Suppressor macrophage treated with lipopolysaccharide for 4 hours (primary cell): ENCODE measurements at places on chromosomes 2 and 18.

- no peak for DNase-seq
Measured at GRCh38 chr2:168278424-168278888, 31.1 kb upstream of the STK39 start.

DNA sequence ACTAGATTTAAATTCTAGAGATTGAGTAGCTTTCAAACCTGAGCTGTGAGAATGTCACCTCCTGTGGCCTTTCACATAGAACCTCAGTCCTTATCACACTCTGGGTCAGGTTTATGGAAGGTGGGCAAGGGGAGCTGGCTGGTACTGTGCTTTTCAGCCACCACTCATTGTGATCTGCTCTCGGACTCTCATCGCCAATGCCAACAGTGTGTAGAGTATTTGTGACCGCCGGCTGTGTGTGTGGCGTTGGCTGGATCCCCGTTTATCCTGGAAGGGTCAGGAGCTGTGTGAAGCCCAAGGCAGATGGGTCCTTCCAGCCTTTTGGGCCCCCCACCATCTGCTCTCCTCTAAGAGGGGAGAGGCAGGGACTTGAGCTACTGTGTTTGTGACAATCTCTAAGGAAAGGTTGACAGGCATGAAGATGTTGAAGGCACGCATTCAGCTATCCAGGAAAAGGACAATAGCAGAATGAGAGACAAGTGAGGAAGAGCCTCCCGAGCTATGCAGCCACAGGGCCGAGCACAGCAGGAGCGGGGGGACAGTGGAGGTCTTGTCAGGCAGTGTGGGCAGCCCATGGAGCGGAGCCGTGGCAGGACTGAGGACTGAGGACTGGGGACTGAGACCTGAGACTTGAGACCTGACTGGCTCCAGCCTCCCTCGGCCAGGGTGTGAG is 107.1 kb upstream of the TPO start:
- no peak for DNase-seq

- no peak for DNase-seq
Measured at GRCh38 chr2:238888781-238889180, 40.9 kb downstream of the TWIST2 start.

GRCh38 chr2:75523313-75524275 is 37.1 kb downstream of the EVA1A start:
- DNase-seq: no peak

GRCh38 chr2:105007367-105007766 is 30.5 kb upstream of the MRPS9 start:
- DNase-seq: no peak

- peak; percentile 61 for DNase-seq
Measured at GRCh38 chr2:42113452-42113851, 55.7 kb upstream of the EML4 start.

GRCh38 chr2:60478660-60479059 is 74.8 kb downstream of the BCL11A start:
- no peak for DNase-seq

- peak; percentile 41 for DNase-seq
Measured at GRCh38 chr2:166361351-166362153, 14.2 kb downstream of the SCN9A start.

DNA sequence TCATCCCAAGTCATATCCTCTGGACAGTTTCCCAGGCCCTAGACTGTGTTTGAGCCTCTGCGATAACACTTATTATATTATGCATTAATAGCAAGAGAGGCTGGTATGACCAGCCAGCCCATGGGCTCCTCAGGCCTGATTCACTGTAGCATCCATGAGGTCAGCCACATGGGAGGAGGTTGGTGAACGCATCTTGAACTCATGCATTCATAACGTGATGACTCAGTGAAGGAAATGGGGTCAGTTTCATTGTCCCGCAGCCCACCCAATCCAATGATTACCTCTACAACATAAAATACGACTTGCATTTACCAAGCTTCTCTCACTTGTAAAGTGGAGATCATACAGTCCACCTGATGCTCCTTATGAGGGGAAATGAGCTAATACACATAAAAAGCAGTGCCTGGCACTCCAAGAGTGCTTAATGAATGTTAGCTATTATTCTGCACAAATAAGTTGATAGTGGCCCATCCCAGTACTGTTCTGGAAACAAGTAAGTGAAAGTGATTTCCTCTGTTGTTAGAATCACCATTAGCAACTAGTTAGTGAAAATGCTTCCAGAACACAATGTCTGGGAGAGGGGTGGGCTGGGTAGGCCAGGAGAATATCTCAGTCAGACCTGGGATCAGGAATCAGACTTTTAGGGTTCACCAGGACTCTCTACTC is 46.1 kb upstream of the CELF4 start:
- DNase-seq: no peak

DNA sequence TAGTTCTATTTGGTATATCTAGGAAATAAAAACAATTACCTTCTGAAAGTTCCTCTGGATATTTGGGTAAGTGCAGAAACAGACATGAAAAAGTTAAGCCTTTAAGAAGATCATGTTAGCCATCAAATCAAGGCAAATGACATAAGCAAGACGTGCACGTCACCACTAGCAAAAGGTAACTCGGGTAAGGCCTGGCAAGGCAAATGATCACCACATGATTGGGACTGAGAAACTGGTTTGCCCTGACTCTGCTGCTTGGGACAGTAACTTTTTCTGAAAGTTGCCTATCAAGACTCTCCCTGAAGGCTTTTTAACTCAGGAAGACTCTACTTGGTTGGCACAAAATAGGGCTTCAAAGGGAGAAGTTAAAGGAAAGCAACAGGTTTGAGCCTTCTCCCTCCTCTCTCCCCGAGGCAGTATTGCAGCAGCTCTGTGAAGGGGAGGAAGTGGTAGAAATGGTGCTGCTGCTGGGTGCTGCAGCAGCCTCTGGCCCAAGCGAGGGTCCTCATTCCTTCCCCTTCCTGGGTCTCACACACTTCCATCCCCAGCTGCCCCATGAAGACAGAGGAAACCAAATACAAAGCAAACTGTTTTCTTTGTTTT is 17.1 kb upstream of the TMEM237 start:
- DNase-seq: no peak

DNA sequence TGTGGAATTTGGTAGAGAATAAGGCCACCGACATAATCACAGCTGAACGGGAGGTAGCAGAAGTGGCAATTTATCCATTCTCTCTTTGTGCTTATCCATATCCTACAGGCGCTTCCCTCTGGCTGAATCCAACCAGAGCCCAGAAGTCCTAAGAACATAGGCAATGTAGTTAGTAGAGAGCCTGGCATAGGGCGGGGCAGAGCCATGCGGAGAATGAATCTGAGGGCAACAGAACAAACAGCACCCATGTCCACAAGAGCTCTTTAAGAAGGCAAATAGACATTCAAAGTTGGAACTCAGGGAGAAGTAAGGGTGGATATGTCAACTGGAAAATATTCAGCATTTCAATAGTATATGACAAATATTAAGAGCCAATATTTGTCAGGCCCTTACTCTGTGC is 305.9 kb upstream of the VWC2L start:
- DNase-seq: no peak

GRCh38 chr18:61896757-61897156 is 4.0 kb upstream of the RNF152 start:
- no peak for DNase-seq

DNA sequence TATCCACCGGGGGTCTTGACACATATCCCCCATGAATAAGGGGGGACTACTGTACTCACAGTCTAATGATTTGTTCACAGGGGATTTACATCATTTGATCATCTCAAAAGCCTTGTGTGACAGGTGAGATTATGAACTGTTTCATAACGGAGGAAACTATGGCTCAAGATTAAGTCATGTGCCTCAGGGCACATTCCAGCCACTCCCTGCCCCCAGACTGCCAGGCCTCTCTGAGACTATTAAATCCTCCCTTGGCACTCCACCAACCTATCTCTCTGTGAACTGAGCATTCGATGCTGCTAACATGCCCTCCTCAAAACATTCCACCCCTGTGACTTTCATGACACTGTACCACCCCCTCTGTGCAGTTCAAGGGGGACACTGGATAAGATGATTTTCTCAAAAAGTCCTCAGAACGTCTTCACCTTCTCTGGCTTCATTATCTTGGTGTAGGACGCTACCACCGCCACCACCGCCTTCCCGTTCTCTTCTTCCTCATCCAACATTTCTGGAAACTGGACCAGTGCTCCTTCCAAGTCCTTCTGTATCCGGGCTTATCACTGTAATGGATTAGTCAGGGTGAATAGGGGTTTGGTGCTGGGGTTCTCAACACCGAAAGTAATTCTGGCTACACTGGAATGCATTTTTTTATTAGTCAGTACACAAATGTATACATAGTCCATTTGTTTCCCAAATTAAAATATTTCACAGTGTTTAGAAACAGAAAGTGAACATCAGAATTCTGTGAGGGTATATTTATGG is 169.6 kb downstream of the KCNS3 start:
- DNase-seq: no peak

DNA sequence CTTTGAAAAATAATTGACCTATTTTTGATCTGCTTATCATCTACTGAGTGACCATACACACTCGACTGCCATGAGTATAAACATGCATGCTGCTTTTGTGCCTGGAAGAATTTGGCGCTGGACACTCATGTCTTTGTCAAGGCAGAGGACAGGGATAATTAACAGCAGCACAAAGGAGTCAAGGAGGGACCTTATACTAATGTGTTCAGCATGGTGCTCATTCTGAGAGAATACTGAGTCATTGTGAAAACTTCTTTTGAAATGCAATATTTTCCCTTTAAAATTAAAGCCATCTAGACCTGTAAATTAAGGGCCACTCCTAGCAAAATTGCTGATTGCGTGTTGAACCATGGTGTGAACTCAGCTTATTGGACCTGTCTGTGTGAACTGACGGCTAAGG is 116.3 kb downstream of the ZNF532 start:
- no peak for DNase-seq

- DNase-seq: no peak
Measured at GRCh38 chr2:40592218-40592617, 140.3 kb upstream of the SLC8A1 start.

- DNase-seq: no peak
Measured at GRCh38 chr18:70423988-70424387, 135.1 kb downstream of the SOCS6 start.

DNA sequence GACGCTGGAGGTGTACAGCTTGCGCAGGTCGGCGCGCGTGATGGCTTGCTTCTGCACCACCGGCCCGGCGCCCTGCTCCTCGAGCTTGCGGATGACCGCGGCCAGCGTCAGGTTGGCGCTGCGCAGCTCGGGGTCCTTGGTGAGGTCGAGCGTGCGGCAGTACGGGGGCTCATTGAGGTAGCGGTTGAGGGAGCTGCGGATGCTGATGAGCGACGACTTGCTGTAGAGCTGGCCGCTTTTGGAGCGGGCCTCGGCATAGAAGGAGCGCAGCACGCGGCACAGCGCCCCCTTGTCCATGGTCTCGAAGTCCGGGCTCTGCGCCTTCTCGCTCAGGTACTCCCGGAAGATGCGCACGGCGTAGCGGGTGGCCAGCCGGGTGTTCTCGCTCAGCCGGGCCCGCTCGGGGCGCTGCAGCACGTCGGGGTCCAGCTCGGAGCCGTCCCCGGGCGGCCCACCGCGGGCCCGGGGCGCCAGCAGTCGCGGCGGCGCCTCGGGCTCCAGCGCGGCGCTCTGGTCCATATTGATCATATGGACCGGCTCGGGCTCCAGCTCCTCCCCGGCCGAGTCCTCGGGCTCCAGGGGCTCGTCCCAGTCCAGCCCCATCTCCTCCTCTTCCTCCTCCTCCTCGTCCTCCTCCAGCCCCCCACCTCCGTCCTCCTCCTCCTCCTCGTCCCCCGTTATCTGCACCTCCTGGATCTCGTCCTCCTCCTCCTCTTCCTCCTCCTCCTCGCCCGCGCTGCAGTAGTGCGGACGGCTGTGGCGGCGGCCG is 523 bp downstream of the KCTD1 start:
- DNase-seq: peak; percentile 51

GRCh38 chr2:205776139-205776538 is 93.8 kb downstream of the NRP2 start:
- peak; percentile 60 for DNase-seq

GRCh38 chr2:134869946-134870736 is 31.7 kb downstream of the ACMSD start:
- DNase-seq: no peak

- DNase-seq: no peak
Measured at GRCh38 chr2:216064014-216064630, 17.5 kb downstream of the PECR start.

- DNase-seq: no peak
Measured at GRCh38 chr2:111231532-111232252, 111.0 kb downstream of the BCL2L11 start.

DNA sequence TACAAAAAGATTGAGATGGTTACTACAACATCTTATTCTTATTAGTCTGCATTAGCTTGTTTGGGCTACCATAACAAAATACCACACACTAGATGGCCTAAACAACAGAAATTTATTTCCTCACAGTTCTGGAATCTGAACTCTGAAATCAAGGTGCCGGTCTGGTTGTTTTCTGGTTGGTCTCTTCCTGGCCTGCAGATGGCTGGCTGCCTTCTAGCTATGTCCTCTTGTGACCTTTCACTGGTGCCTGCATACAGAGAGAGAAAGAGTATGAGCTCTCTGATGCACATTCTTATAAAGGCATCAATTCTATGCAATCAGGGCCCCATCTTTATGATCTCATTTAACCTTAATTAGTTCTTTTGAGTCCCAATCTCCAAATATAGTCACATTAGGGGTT is 696.5 kb downstream of the TDRD15 start:
- no peak for DNase-seq

DNA sequence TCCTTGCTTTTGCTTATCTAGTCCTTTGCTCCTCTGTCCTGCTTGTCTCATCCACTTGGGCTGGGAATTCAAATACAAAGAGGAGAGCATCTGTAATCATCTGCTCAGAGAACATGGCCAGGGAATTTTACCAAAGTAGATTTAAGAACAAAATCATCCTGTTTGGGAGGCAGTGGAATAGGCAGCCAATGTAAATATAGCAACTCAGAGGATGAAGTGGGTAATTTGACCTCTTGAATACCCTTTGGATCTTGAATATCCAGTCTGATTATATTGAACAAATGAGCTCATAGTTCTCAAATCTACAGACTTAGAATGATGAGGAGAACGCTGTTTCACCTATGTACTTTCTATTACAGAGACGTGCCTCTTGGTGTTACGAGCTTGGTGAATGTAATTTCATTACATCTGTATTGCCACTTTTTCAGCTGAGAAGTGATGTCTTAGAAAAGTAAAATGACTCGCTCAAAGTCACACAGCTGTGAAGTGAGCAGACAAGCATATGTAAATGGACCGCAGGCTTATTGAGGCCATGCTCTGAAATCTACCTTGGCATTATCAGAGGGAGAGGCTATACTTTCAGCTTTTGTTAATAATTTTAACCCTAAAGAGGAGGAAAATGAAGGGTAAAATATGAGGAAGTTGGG is 266.3 kb downstream of the MTX2 start:
- DNase-seq: no peak

GRCh38 chr2:238418999-238419546 is 7.7 kb upstream of the ASB1 start:
- DNase-seq: no peak

GRCh38 chr2:53784436-53784835 is 2.3 kb downstream of the ASB3 start:
- no peak for DNase-seq

DNA sequence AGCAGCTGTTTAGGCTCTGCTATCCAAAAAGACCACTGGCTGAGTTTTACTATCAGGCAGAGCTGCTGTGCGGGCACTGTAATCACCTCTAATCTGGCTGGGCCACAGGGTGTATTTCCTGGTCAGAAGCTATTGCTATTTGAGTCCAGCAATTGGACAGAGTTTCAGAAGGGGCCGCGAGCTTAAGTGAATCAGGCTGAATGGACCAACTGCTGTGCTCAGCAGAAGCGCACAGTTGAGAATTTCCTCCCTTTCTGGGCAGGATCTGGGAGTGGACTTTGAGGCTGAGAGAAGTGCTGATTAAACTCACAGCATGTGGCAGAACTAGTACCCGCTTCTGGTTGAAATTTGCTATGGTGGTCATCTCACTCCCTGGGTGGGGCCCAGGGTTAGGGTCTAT is 251.8 kb downstream of the INSIG2 start:
- no peak for DNase-seq
